HS-27A (cell line): ENCODE measurements at places on chromosomes 5 and 9.

- DNase-seq = no peak
These were observed 75.2 kb upstream of the HRH2 start for GRCh38 chr5:175582697-175583096.

DNA sequence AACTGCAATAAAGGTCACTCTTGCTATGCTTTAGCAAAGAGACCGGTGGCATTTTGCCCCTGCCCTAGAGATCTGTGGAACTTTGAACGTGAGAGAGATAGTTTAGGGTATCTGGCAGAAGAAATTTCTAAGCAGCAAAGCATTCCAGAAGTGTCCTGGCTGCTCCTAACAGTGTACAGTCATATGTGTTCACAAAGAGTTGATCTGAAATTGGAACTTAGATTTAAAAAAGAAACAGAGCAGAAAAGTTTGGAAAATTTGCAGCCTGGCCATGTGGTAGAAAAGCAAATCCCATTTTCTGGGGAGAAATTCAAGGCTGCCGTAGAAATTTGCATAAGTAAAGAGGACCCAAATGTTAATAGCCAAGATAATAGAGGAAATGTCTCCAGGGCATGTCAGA, 169.2 kb downstream of the FGF1 start:
- DNase-seq = no peak

GRCh38 chr9:392077-392804, 177.6 kb downstream of the DOCK8 start:
- no peak for DNase-seq

- no peak for DNase-seq
These were observed 14.8 kb upstream of the PLEKHG4B start for GRCh38 chr5:77170-77501.

DNA sequence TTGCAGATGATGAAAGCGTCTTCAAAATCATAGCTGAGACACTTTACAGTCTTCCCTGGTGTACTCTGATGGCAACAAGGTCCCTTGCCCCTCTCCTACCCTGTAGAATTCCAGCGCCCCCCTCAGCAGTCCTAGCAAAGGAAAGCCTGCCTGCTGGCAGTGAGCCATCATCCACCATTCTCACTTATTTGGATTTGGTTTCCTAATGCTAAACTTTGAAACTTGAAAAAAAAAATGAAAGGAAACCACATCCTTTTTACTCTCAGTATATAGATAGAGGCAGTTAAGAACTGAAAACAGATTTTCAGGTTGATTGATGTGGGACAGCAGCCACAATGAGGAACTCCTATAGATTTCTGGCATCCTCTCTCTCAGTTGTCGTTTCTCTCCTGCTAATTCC, at the start of gene GZMA:
Gene GZMA (plus strand): TSS at position 299 of the 400 bp plus-strand sequence. CDS start 37 bp downstream, at position 336.
- DNase-seq = no peak

GRCh38 chr5:131276072-131276471, 12.2 kb downstream of the CDC42SE2 start:
- DNase-seq = no peak
